A549 treated with AZD2906 at 1 μM for 4 hours (cell line): ENCODE measurements at places on chromosomes 2 and 18. TPM values are rescaled to one million over a fixed set of nuclear protein-coding genes. Genes with fewer than 3 reads are reported as not detected.

Gene MOCOS
- 2.7 to 3.2 TPM (median 2.9 TPM) in 5 replicates for total RNA-seq

Gene LRATD1
- total RNA-seq, result 0.09 to 0.17 TPM (median 0.14 TPM) in 5 replicates

Gene ALPI
- 0.05 TPM in 1 of 5 replicates, not detected in the others for total RNA-seq

Gene XDH
- 0.98 to 1.4 TPM (median 1.2 TPM) in 5 replicates for total RNA-seq

Gene LRRC30
- not detected in 5 replicates for total RNA-seq

Gene CFAP221
- total RNA-seq, result 0.14 to 0.40 TPM (median 0.26 TPM) in 5 replicates

Gene ATRAID
- total RNA-seq, result 211 to 221 TPM (median 213 TPM) in 5 replicates

Gene FOXI3
- 0.05 to 0.06 TPM (median 0.05 TPM) in 4 of 5 replicates, not detected in the other for total RNA-seq

Gene LRPPRC
- 84.2 to 96.5 TPM (median 92.1 TPM) in 5 replicates for total RNA-seq

Gene SCN7A
- total RNA-seq, result not detected in 5 replicates

Gene FZD7
- total RNA-seq, result 5.9 to 6.7 TPM (median 6.4 TPM) in 5 replicates

Gene TEX51
- not detected in 5 replicates for total RNA-seq

Gene NPPC
- 0.24 to 0.70 TPM (median 0.34 TPM) in 4 of 5 replicates, not detected in the other for total RNA-seq

Gene DYSF
- total RNA-seq, result 0.44 to 0.90 TPM (median 0.81 TPM) in 5 replicates

Gene RELCH
- 10.7 to 14.9 TPM (median 13.0 TPM) in 5 replicates for total RNA-seq

Gene GCKR
- 0.10 to 0.42 TPM (median 0.32 TPM) in 5 replicates for total RNA-seq

Gene SAG
- not detected in 5 replicates for total RNA-seq

Gene GALNT13
- total RNA-seq, result 6.5 to 13.4 TPM (median 8.3 TPM) in 5 replicates

Gene HOXD4
- total RNA-seq, result 0.15 to 0.52 TPM (median 0.38 TPM) in 5 replicates

Gene DGKD
- total RNA-seq, result 68.3 to 79.0 TPM (median 73.6 TPM) in 5 replicates

Gene SPATA3
- not detected in 5 replicates for total RNA-seq

Gene POMC
- total RNA-seq, result 0.06 TPM in 1 of 5 replicates, not detected in the others

Gene PLCL1
- total RNA-seq, result 0.02 TPM in 1 of 5 replicates, not detected in the others

Gene MYCN
- total RNA-seq, result 0.03 TPM in 3 of 5 replicates, not detected in the others

Gene GPR35
- total RNA-seq, result 0.24 to 1.1 TPM (median 0.77 TPM) in 5 replicates

Gene TIA1
- 39.8 to 45.0 TPM (median 43.4 TPM) in 5 replicates for total RNA-seq

Gene ACMSD
- total RNA-seq, result not detected in 5 replicates

Gene FBXO36
- 0.93 to 1.7 TPM (median 1.3 TPM) in 5 replicates for total RNA-seq

Gene NEB
- total RNA-seq, result 0.17 to 0.34 TPM (median 0.20 TPM) in 5 replicates

Gene EPHA4
- 0.58 to 0.95 TPM (median 0.77 TPM) in 5 replicates for total RNA-seq

Gene GAREM1
- 5.1 to 5.8 TPM (median 5.5 TPM) in 5 replicates for total RNA-seq

Gene STK39
- 15.9 to 20.6 TPM (median 18.0 TPM) in 5 replicates for total RNA-seq

Gene NEURL3
- 0.41 to 0.89 TPM (median 0.83 TPM) in 5 replicates for total RNA-seq

Gene TTC39C
- 17.4 to 22.4 TPM (median 19.4 TPM) in 5 replicates for total RNA-seq

Gene POTEE
- total RNA-seq, result 0.03 to 0.07 TPM (median 0.06 TPM) in 5 replicates

Gene COL4A4
- total RNA-seq, result 1.2 to 2.1 TPM (median 1.6 TPM) in 5 replicates

Gene WDR35
- total RNA-seq, result 12.2 to 17.7 TPM (median 13.4 TPM) in 5 replicates

Gene ASXL3
- total RNA-seq, result not detected in 5 replicates

Gene SPEG
- 6.5 to 11.6 TPM (median 9.6 TPM) in 5 replicates for total RNA-seq

Gene CHRNA1
- not detected in 5 replicates for total RNA-seq

Gene DHRS9
- 3.1 to 3.9 TPM (median 3.4 TPM) in 5 replicates for total RNA-seq

Gene DLX1
- 2.7 to 3.5 TPM (median 3.1 TPM) in 5 replicates for total RNA-seq

Gene ASNSD1
- 28.5 to 41.3 TPM (median 33.0 TPM) in 5 replicates for total RNA-seq

Gene SCYGR4
- total RNA-seq, result not detected in 5 replicates

Gene IL36G
- total RNA-seq, result not detected in 5 replicates

Gene ZNF804A
- not detected in 5 replicates for total RNA-seq

Gene GRP
- not detected in 5 replicates for total RNA-seq

Gene DSC2
- 0.71 to 1.00 TPM (median 0.85 TPM) in 5 replicates for total RNA-seq

Gene ROCK1
- 15.8 to 25.6 TPM (median 19.9 TPM) in 5 replicates for total RNA-seq
